WTC11 (cell line): ENCODE measurements at places on chromosomes 5 and 9. TPM values are rescaled to one million over a fixed set of nuclear protein-coding genes. Genes with fewer than 3 reads are reported as not detected.

DNA sequence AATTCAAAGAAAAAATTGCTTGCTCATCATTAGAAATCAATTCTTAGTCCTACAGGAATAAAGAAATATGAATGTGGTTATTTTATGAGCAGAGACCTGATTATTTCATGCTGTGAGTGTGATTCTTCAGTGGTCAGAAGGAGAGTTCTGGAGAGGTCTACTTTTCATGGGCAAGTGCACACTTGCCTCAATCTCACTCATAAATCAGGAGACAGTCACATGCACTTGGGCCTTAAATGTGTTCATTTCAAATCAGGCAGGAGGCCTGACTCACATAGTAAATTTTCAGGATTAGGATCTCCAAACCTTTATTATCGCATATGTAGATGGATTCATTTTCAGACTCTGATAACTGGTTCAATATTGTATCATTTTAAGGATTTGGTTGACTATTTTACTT, 323.2 kb upstream of the CCNH start:
- no peak overlapping the region for H3K4me3 ChIP-seq
- H3K4me1 ChIP-seq, result peaks cover 15% of the 10 kb centered on the region
- H3K27ac ChIP-seq, result no peak overlapping the region
- H3K36me3 ChIP-seq, result no peaks in the 10 kb centered on the region
- no peak for DNase-seq
- H3K27me3 ChIP-seq, result no peaks in the 10 kb centered on the region

DNA sequence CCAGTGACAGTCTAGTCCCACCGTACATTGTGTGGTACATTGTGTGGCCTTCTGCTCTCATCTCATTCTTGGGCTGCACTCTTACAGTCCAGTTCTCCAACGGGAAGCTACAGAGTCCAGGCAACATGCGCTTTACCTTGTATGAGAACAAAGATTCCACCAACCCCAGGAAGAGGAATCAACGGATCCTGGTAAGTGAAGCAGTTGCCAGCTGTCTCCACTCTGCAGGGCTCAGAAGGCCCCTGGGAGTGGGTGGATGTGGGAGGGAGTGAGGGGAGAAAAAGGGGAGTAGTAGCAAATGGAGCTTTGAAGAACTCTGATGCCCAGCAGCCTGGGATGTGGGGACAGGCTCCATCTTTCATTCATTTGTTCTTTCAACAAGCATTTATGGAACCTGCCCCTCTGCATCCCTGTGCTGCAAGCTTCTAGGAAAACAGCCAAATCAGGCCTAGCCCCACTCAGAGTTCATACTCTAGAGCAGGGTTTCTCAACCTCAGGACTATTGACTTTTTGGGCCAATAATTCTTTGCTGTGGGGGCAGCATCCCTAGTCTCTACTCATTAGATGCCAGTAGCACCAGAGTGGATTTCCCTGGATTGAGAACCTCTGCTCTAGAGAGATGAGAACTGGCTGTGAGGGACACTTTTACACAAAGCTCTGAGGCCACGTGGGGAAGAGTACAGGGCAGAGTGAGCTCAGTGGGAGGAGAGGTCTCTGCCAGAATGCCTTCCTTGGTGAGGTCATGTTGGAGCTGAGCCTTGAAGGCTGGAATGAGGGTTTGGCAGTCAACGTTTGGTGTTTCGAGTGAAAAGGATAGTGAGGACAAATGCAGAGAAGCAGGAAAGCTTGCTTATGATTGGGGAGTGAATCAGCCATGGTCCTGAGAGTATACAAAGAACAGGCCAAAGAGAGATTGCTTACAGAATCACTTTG, 1.1 kb downstream of the POLR1E start:
- H3K4me3 ChIP-seq, result peak overlapping the region; percentile 93
- no peak for DNase-seq
- H3K4me1 ChIP-seq, result peaks cover 20% of the 10 kb centered on the region
- peaks cover 25% of the 10 kb centered on the region for H3K36me3 ChIP-seq
- no peaks in the 10 kb centered on the region for H3K27me3 ChIP-seq
- peak overlapping the region; percentile 88; the same call in 1 of the 2 replicates for H3K27ac ChIP-seq

- no peak overlapping the region for H3K27ac ChIP-seq
- peaks cover 17% of the 10 kb centered on the region for H3K4me1 ChIP-seq
- no peaks in the 10 kb centered on the region for H3K36me3 ChIP-seq
- H3K27me3 ChIP-seq, result no peaks in the 10 kb centered on the region
These were observed 122.7 kb upstream of the LPAR1 start for GRCh38 chr9:111161015-111161415.

GRCh38 chr9:133603135-133603927, 5.9 kb downstream of the FAM163B start:
- no peak for DNase-seq
- peaks cover 6% of the 10 kb centered on the region for H3K4me1 ChIP-seq
- no peak overlapping the region for H3K27ac ChIP-seq
- no peaks in the 10 kb centered on the region for H3K36me3 ChIP-seq

IFNE gene
- 0.11 to 0.14 TPM in 2 of 3 replicates, not detected in the other for total RNA-seq

DNA sequence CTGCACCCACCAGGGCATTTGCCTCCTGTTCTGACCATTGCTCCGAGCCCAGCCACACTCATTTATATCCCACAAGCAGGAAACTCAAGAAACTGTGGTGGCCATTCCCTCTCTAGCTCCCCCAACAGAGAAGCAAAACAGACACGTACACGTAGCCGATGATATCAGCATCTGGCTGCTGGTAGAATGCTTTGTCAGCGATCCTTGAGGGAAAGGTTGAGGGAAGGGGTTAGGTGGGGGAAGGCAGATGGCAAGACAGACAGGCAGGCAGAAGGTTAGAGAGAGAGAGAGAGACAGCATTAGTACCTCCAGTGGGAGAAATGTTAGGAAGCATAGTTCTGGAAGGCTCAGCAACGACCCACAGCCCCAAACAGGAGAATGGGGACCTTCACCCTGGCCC, 7.8 kb downstream of the HIGD2A start:
- H3K4me3 ChIP-seq, result no peak overlapping the region
- H3K4me1 ChIP-seq, result no peaks in the 10 kb centered on the region
- H3K27me3 ChIP-seq, result no peaks in the 10 kb centered on the region; the same call in 1 of the 2 replicates
- H3K27ac ChIP-seq, result no peak overlapping the region
- DNase-seq, result no peak
